Stimulated activated CD8-positive, alpha-beta memory T cell treated with anti-CD3 and anti-CD28 coated beads, Interleukin-15, amount 100 ng/mL, for 4 hours (primary cell): ENCODE measurements at places on chromosomes 5 and 9.

DNA sequence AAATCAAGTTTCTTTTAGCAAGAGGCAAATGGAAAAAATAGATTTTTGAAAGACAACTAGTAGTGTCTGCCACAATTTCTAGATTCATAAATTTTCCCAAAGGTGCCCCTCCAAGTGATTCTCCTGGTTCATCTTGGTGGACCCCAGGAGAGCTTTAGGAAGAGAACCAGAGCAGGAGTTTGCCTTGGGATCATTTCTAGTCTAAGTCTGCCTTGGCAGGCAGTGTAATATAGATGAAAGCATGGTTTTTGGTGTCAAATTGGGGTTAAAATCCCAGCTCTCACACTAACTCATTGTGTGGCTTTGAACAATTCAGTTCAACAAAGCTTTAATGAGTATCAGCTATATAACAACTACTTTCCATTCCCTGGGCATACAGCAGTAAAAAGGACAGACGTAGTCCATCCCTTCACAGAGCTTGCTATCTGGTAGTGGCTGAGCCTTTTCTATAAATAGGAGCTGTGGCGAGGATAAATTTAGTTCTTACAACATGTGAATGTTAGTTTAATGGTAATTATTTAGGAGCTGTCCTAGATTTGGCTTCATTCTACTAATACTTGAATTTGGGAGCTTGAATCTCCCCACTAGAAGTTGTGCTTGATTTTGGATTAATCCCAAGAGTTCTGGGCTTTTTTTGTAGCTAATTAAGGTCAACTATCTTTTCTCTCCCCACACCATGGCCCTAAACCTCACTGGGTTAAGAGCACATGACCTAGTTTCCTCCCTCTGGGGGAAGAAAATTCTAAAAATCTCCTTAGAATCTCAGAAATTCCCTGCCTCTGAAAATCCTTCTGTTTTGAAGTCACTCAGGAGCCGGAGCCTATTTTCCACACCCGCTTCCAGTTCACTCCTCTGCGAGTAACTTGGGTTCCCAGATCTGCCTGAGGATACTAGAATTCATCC, 197.8 kb downstream of the PCSK1 start:
- DNase-seq: no peak

- DNase-seq: no peak
Observed at GRCh38 chr5:170075696-170076095, 30.0 kb upstream of the FOXI1 start.

GRCh38 chr9:82146677-82147076, 158.1 kb downstream of the SPATA31D1 start:
- DNase-seq: no peak

DNA sequence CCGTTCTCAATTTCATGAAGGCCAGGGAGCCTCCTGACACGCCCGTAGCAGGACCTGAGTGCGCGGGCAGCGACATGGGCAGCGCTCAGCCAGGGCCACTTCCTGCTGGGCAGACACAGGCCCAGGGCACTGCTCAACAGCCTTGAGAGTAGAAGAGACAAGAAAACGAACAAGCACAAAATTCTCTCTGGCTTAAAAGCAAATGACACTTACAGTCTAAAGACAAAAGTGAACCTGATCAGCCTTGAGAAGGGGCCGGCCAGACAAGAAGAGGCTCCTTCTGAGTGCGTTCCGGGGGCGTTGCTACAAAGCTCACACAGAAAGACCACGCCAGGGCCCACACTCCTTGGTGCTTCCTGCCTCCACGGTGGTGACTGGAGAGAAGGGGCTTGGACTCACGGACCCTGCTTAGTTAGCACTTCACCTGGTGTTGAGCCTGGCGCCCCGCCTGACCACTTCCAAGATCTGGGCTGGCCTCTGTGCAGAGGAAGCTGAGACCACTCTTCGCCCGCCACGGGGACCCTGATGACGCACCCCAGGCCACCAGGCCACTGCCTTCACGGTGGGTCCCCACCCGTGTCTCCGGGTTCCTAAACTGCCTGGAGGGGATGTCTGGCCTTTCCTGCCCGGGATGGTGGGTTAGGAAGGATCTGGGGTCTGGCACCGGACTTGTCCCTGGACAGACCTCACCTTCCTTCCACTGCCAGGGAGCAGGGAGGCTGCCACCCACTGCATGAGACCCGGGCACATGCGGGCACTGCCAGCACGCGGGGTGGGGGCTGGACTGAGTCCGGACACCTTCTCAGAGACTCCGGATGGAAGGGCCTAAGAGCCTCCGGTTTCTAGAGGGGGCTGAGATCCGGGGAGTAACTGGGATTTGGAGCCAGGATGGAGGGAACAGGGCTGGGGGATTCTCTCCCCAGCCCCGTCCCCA, 1.3 kb downstream of the SLC12A7 start:
- no peak for DNase-seq

DNA sequence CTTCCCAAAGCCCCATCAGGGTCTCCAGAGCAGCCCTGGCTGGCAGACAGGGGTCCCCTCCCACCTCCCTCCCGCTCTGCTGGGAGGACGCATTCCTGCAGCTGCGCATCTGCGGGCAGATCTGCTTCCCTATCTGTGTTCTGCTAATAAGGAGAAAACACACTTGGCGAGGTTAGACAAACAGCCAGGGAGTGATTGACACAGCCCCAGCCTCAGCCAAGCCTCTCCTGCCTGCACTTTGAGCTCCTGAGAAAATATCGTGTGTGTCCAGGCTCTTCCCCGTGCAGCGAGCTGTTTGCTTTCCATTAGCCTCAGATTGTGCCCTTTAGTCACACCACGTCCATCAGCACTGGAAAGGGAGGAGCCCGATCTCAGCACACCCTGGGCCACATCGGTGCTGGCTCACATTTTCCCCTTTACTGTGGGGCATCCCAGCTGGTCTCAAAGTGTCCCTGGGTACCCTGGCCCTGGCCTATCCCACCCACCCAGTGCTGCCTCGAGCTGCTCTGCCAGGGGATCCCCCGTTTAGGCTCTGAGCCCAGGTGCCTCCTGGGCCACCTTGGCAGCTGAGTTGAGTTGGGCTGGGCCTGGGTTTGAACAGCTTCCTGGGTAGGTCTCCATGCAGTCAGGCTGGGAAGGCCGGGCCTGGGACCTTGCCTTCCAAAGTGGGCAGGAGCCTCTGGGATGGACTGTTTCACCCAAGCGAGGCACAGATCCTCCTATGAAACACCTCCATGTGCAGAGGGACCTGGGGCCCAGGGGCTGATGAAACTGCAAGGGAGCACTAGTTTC, 61.1 kb downstream of the BARX1 start:
- no peak for DNase-seq

GRCh38 chr5:79122973-79123372, 11.4 kb downstream of the BHMT start:
- DNase-seq: no peak

DNA sequence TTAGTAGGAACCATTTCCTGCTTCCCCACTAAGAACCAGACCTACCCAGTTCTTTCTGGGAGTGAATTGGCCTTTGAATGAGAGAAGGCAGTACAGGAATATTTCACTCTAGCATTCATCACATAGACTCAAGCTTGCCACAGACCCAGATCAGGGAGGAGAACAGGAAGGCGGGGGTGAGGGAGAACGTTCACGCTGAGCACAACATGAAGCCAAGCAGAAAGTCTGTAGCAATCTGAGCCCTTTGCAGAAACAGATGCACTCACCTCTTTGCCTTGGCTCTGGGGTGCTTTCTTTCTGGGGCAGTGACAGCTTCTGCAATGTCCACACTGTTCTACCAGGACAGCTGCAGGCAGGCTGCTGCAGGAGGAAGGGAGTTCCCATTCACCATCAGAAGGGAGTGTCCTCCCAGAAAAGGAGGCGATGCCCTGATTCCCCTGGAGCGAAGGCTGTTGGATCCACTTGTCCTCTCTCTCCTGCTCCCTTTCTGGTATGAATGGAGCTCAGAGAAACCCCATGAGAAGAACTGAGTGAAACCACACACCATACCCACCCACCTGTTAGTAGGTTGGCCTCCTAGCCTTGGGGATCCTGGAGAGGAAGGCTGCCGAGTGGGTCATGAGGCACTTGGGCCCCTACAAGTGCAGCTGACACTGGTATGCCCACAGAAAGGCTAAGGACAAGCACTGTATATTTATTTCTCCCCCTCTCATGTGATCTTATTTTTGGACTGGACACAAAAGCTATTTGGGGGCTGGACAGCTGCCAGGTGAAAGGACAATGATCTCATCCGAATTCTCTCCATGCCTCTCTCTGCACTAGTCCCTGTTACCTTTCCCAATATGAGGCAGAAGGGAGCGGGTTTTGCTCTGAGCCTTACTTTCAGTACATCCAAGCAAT, 11.7 kb upstream of the FGF1 start:
- DNase-seq: no peak

DNA sequence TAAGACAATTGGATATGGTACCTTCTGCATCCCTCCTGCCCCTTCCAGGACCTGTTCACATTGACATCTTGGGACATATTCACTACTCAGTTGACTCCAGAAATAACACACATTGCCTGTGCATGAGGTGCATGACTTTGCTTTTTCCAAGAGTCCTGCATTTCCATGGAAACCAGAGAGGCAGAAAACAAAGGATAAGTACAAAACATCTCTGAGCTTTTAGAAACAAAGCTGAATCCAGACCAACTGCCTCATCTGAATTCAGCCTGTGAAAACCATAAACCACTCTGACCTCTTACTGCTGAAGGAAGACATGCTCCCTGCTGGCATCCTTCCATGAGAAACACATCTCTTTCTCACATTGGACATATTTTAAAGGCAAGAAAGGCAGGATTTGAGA, 695.1 kb downstream of the TAF11L14 start:
- no peak for DNase-seq

- DNase-seq: no peak
Observed at GRCh38 chr5:143922718-143923117, 110.8 kb downstream of the HMHB1 start.

DNA sequence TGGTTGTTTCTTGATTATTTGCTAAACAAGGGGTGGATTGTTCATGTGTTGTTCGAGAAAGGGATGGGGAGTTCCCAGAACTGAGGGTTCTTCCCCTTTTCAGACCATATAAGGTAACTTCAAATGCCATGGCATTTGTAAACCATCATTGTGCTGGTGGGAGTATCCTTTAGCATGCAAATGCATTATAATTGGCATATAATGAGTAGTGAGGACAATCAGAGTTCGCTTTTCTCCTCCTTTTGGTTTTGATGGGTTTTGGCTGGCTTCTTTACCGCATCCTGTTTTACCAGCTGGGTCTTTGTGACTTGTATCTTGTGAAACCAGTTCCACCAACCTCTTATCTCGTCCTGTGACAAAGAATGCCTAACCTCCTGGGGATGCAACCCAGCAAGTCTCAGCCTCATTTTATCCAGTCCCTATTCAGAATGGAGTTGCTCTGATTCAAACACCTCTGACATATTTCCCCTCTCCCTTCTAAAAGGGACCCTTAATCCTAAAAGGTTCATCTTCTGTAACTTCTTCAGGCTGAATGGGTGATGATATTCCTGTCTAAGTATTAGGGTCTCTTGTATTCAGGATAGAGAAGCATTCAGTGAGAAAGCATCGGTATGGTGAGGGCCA, 8.7 kb upstream of the FBN2 start:
- DNase-seq: no peak

DNA sequence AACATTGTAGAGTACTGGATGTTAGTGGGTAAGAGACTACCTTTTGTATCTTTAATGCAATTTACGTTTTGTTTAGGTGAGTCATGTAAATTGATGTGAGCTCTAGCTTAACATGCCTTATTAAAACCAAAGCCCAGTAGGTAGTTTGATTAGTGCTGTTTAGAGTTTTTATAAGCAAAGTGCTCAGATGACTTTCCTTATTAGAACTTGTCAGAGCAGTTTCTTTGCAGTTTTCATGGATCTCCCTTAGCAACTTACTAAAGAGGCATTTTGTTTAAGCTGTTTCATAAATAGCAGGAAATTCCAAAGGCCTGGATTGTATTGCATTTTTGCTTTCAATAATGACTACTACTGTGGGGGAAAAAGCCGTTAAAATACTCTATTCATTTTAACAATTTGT, 14.5 kb downstream of the ZSWIM6 start:
- DNase-seq: no peak

GRCh38 chr9:72185561-72185960, 36.3 kb downstream of the GDA start:
- DNase-seq: no peak
